SJSA1 (cell line): ENCODE measurements at places on chromosomes 7 and 10.
A peak's percentile ranks its signal among the peaks of the same experiment; 100 is the strongest.

GRCh38 chr7:155963356-155963755 is 151.1 kb upstream of the SHH start:
- no peak for DNase-seq

GRCh38 chr7:82534684-82535083 is 91.1 kb upstream of the CACNA2D1 start:
- no peak for DNase-seq

DNA sequence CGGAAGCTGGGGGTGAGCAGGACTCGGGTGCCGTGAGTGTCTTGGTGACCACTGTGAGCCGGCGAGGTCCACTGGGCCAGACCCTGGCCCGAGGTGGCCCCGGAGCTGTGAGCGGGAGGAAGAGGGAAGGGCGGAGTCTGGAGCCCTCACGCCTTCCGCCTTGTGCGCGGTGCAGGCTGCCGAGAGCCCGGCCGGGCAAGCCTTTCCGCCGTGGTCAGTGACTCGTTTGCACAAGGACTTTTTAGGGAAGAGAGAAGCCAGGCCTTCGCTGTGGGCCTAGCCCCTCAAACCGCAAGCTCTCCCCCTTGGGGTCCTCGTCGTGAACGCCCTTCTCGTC is 40.9 kb upstream of the ZNF32 start:
- DNase-seq = no peak

GRCh38 chr7:26022982-26023381 is 129.0 kb upstream of the NFE2L3 start:
- no peak for DNase-seq

- DNase-seq = no peak
Observed at GRCh38 chr10:88800152-88801125, 2.1 kb upstream of the LIPM start.

DNA sequence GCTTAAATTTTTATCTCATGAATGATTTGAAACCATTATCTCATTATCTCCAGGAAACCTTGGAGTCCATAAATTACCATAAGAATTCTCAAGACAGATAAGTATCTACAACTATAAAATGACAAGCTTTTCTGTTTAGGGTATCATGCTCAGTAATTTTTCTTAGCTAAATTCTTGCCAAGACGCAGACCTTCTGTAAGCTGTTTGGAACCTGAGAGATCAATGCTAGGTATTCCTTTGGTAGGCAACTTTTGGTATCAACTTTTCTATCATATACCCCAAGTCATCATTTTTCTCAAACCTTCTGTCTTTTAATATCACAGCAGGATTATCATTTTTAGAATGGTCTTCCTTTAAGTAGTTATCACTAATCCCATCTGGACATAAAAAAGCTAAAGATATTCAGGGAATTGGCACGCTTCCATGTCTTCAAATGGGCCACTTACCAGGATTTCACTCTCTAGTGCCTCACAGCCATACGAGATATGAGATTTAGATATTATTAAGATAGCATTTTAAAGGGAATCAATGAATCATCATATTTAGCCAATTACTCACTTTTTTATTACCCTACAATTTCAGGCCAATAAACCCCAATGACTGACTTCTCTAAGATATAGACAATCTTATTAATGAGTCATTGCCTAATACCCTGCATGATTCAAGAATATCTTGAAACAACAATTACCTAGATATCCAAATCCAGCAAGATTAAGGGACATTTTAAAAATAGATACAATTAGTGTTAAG is 544.1 kb downstream of the HTR7 start:
- DNase-seq = no peak

DNA sequence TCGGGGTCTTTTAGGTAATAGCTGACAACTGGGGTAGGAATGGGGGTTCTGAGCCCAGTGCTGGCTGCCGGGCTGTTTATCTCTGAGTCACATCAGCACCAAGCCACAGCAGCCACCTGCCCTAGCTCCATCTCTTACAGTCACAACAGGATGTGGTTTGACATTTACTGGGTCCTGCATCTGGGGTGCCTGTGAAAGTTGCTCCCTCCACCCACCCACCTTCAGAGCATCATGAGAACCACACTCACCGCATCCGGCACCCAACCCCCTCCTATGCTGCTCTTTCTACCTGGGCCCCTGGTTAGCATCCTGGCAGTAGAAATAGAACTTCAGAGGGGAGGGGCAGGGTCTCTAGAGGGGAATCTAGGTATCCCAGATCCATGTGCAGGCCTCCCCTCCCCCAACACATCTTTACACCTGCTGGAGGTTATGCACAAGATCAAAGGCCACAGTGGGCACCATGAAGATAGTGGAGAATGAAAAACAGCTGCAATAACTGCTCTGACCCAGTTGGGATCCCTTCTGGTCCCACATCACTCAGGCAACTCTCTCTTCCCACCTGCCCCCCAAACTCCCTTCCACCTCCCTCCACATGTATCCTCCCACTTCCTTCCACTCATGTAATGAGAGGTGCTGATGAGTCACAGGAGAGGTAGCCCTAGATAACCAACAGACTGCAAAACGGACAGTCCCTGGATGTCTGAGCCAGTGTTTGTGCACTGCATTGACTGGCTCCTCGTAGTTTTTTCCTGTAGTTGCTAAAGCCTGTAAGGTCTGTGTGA is 38.2 kb downstream of the PRSS2 start:
- no peak for DNase-seq

GRCh38 chr7:92200791-92201190 is 21.8 kb upstream of the LRRD1 start:
- no peak for DNase-seq

DNA sequence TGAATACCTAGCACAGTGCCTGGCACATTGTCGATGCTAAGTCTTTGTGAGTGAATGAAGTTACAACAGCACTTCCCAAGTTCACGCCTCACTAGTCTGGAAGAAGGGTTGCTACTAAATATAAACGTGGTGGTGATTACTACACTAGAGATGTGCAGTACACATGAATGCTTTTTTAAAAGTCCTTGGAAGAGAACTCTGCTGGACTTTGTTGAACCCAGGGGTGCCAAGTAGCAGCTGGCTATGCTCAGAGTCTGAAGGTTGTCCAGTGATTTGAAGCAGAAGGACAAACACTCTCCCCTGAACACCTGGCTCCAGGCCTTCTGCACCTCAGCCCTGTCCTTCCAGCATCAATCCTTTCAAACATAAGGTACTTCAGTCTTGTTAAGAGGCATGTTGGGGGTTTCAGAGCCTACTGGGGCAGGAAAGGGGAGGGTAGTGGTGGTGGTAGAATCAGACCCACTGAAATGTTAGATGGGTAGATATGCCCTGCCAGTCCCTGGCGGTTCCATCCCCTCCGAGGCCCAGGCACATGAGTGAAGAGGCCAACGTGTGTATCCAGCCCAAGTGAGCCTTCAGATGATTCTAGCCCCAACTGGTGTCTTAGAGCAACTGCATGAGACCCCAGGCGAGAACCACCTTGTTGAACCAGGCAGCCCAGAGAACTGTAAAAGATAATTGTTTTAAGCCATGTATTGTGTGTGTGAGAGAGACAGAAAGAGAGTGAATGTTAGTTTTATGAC is 94.4 kb downstream of the TAX1BP1 start:
- DNase-seq = no peak

DNA sequence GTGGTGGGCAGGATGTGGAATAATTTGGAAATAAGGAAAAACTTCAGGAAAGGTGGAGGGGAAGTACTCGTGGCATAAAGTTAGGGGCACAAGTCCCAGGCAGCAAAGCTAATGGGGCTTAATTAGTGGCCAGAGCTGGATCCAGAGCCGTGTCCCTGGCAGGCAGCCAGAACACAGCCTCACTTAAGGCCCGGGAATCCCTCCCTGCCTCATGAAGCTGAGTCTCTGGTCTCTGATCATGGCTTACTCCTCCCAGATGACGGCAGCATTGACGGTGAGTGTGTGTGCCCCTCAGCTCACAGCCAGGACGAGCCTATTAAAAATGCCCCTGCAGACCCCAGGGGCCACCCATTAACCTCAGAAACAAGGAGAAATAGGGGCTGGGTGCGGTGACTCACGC is 48.2 kb upstream of the NPTX2 start:
- no peak for DNase-seq

DNA sequence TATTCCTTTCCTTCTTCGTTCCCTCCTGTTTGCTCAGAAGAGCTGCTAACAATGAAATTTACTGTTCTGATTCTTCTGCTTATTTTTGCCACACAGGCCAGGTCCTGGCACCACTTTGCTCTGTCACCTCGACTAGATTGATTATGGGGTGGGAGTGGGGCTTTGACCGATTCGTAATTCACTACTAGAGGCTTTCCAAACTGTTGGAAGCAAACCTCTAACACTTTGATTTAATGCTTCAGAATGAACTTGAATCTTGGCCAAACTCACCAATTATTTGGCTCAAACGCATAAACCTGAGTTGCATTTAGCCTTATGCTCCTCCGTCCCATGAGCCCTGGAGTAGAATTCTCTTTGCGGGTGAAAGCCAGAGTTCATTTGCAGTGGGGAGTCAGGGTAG is 476.2 kb upstream of the FZD8 start:
- DNase-seq = no peak

DNA sequence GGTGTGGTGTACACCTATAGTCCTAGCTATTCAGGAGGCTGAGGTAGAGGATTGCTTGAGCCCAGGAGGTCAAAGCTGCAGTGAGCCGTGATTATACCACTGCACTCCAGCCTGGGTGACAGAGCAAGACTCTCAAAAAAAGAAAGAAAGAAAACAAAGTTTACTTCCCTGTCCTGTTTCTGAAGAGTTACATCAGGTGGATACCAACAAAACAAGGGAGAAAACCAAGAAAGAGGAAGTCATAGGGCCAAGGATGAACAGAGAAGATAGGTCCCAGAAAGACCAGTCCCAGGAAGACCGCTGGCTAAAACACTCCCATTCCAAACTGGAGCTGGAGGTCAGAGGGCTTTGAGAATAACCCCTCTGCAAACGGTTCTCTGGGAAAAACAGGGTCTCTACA is 13.5 kb downstream of the MACROH2A2 start:
- no peak for DNase-seq

- no peak for DNase-seq
Observed at GRCh38 chr7:71518880-71519279, 386.9 kb downstream of the GALNT17 start.

DNA sequence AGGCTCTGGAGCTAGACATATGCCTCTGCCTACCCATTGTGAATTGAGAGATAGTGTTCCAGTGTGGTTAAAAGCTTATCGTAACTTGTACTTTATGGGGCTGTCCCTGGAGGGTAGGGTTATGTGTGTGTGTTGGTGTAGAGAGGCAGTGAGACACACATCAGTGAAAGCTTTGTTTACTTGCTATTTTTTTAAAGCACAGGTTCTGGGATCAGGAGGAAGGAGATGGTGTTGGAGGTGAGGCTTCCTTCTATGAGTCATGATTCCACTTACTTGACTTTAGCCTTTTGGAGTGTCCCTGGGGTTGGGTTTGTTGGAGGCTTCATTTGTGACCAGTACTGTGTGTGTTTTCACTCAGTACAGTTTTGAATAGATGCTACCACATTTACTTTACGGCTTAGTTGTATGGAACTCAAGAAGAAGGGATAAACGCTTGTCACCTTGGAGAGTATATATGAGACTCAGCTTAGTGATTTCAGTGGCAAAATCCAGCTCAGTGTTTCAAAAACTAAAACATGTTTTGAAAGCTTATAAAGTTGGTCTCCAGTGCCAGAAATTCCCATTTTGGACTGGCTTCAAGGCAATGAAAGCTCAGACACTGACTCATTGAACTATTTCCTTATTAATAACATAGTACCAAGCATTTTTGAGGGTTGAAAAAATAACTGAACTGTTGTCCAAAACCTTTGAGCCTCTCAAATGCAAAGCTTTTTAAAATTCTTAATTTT is 106.2 kb downstream of the PLXDC2 start:
- no peak for DNase-seq

- DNase-seq = no peak
Observed at GRCh38 chr10:126975221-126975620, 70.0 kb downstream of the DOCK1 start.

GRCh38 chr7:155299535-155300202 is 2.0 kb downstream of the INSIG1 start:
- DNase-seq = no peak

DNA sequence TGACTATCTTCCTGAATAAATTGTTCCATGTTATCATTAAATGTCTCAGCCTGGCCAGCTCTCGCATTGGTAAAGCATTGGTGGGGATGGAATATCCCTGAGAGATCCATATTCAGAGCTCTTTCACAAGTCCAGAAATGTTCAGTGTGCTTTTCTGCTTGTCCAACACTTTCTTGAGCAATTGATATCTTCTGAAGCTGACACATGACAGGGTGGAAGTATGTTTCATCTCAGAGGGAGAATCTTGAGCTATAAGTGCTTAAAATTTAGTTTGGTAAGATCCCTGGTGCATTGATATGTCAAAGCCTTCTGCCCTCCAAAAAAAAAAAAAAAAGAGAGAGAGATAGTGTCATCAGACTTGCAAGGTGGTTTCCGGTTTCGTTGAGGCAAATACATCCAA is 7.4 kb downstream of the IFIT3 start:
- no peak for DNase-seq

DNA sequence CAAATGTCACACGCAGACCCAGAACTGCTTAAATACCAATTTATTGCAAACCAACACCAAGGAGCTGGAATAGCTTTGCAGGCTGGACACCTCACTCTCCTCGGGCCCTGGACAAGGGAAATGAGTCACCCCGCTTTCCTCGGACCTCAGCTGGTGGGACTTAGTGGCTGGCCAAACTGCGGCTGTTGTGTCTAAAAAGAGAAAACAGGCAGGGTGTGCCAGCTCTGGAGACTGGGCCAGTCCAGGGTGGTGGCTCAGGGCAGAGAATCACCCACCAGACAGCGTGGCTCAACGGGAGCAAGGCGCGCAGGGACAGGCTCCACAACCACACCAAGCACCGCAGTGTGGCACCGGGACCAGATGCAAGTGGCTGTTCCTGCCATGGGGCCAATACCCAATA is 58.2 kb upstream of the CAMK2B start:
- peak; percentile 75 for DNase-seq

DNA sequence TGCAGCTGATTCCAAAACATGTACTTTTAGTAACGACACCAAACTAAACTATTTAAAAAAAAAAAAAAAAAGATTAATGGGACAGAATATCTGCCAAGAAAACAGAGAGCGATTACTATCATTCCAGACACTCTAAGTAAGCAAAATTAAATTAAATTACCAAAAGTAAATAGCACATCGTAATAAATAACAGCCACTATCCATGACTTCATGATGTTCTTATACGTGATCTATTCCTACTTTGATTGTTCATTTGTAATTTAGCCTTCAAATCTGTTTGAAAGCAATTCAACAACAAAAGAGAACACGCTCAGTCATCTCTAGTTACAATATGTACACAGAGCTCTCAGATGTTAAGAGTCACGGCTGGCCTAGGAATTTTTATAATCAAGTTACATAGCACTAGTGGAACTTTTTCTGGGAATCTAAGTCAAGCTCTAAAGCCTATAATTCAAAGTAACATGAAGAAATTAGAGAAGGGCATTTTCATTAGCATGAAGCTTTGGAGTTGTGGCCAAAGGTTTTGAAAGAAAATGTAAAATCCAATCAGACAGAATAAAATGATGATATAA is 241.7 kb upstream of the NEBL start:
- DNase-seq = no peak

- peak; percentile 61 for DNase-seq
Observed at GRCh38 chr10:97196223-97197029, 10.7 kb upstream of the SLIT1 start.

GRCh38 chr10:16941870-16942269 is 124.6 kb upstream of the RSU1 start:
- DNase-seq = no peak

GRCh38 chr7:27427416-27427815 is 184.8 kb downstream of the EVX1 start:
- DNase-seq = no peak

- no peak for DNase-seq
Observed at GRCh38 chr10:133079836-133080682, 7.7 kb upstream of the ADGRA1 start.

- DNase-seq = no peak
Observed at GRCh38 chr10:44240584-44241205, 144.2 kb downstream of the CXCL12 start.

- DNase-seq = peak; percentile 71
Observed at GRCh38 chr7:77759294-77759889, 38.8 kb downstream of the TMEM60 start.
